Mesenteric fat pad (tissue), 1 donor: ENCODE measurements at places on chromosomes 16 and 17.

- no peak for DNase-seq
Observed at GRCh38 chr17:69443138-69443537, 28.6 kb downstream of the MAP2K6 start.

DNA sequence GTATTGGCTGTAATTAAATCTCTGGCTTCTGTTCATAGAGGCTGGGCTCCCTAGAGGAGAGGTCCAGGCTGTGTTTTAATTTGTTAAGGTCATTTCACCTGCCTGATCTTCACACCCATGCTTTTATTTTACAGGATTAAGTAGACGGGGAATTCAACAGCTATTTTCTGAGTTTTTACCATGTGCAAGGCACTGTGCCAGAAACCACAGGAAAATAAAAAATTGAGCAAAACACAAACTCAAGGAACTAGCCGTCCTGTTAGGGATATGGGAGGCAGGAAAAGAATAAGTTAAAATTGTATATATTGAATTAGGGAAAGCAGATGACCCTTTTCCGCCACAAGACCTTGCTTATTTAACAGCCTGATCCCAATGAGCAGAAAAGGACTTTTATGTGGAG lies 29.1 kb downstream of the HS3ST3A1 start:
- no peak for DNase-seq

GRCh38 chr17:58488428-58488890 lies 251 bp upstream of the HSF5 start:
- no peak for DNase-seq

- no peak for DNase-seq
Observed at GRCh38 chr16:85297881-85298280, 185.6 kb upstream of the CIBAR2 start.

DNA sequence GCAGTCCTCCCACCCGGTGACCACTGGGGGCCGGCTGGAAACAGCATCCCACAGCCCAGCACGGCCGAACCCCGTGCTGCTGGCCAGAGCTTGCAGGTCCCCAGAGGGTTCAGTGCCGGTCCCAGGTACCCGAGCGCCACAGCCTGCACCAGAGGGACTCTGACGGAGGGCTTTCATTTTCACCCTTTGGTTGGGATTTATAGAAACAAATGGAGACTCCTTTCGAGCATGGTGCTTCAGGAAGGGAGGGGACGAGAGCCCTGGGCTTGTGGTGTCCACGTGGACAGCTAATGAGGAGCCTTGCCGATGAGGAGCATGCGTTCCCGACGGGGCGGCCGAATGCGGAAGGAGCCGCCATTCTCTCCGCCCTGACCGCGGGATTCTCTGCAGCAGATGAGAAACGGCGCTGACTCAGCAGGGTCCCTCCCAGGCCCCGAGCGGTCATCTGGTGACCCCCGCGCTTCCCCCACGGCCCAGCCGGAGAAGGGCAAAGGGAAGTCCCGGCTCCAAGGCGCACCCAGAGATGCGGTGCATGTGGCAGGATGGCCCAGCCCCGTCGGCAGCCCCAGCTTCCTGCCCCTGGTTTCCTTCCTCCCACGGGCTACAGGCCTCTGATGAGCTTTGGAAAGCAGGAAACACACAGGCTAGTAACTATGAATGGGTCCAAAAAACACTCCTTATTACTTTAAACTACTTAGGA lies 9.8 kb downstream of the SLC38A10 start:
- no peak for DNase-seq

DNA sequence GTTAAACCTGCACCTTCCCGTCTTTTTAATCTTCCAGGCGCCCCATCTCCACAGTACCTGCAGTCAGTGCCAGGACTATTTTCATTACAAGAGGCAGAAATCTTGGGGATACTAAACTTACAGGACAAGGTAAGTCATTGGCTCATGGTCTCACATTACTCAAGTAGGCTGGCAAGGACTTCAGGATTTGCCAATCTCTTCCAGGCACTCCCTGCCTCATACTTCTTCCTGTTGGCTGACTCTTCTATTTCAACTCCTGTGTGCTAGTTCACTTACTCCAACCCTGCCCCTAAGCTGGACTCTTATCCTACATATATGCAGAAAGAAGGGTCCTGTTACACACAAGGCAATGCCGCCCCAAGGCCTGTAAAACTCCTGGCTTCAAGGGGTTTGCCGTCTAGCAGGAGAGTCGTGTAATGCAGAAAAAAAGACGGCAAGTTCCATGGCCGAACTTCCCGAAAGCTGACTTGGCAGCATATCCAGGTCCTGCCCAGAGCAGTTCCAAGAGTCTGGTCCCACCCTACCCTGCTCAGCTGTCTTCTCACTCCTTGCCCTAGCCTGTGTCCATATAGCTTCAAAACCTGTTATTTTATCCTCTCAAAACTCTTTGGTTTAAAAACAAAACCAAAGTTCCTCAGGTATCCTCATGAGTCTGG lies 14.8 kb downstream of the ERN1 start:
- DNase-seq = no peak

GRCh38 chr16:30004811-30005242 lies 6.0 kb downstream of the DOC2A start:
- DNase-seq = no peak

DNA sequence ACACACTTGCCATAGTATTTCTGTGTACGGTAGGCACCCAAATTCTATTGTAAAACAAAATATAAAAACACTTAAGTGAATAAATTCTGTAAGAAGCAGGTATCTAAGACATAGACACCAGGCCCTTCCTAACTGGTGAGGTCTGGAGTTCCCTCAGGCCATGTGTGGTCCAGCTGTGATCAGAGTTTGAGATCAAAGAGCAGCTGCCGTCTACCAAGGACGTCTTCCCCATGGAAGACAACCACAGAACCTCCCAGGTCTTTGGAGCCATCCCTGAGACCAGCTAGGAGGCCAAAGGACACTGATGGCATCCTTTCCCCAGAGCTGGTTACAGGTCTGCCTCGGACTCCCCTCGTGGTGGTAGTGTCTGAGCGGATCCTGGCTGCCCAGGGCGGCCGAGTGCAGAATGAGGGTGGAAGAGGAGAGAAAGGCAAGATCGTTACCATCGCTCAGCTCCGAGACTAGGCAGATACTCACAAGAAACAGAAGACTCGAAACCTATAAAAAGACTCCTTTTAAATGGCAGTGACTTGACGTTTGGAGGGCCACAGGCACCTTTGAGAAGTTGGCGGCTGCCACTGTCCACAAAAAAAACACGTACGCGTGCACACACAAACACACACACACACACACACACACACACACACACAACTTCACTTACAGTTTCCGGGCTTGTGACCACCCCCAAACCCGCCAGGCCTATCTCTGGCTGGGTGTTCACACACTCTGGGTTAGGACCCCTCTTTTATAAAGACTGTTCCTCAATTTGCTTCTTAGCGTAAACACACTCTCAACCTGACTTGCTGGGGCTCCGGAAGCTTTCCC lies 7.5 kb downstream of the TIMP2 start:
- DNase-seq = no peak

- no peak for DNase-seq
Observed at GRCh38 chr17:27573971-27574525, 56.9 kb upstream of the LGALS9 start.

- DNase-seq = no peak
Observed at GRCh38 chr17:2343421-2343820, 6.1 kb downstream of the SGSM2 start.

DNA sequence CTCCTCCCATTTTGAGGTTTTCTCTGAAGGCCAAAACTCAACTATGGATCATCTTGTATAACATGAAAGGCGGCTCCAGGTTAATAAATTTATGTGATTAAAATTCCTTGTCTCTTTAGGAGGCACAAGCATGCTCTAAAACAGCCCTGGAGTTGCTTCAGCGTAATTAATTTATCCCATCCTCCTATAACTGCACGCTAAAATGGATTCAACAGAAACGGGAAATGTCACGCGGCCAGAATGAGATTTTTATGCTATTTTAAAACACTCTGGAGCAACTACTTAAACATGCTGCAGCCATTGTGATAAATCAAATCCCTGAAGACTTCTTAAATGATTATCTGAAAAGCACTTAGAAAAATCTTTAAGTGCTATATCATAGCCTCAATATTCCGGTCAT lies 106.6 kb downstream of the ADAMTS18 start:
- DNase-seq = no peak

GRCh38 chr17:4162321-4162720 lies 19.3 kb downstream of the CYB5D2 start:
- DNase-seq = no peak

DNA sequence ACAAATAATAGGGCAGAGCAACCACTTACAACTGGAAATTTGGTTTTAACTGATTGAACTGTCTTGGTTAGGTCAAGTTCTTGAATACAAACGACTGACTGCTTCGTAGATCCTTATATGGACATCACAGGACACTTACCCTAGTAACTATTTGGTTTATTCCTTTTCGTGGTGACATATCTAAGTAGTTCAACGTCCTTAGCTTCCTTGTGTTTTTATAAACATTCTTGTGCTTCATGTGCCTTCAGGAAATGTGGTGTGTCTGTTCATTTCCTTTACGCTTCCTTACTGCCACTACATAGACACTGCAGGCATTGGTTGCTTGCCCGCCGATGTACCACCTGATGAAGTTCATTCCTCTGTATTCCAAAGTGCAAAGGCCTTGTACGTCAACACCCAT lies 59.3 kb downstream of the USP10 start:
- DNase-seq = no peak

DNA sequence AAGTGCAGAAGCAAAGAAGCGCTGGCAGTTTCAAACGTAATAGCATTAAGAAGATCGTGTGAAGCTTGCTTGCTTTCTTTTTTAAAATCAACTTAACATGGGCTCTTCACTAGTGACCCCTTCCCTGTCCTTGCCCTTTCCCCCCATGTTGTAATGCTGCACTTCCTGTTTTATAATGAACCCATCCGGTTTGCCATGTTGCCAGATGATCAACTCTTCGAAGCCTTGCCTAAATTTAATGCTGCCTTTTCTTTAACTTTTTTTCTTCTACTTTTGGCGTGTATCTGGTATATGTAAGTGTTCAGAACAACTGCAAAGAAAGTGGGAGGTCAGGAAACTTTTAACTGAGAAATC lies 17.4 kb upstream of the RAB11FIP4 start:
- no peak for DNase-seq

DNA sequence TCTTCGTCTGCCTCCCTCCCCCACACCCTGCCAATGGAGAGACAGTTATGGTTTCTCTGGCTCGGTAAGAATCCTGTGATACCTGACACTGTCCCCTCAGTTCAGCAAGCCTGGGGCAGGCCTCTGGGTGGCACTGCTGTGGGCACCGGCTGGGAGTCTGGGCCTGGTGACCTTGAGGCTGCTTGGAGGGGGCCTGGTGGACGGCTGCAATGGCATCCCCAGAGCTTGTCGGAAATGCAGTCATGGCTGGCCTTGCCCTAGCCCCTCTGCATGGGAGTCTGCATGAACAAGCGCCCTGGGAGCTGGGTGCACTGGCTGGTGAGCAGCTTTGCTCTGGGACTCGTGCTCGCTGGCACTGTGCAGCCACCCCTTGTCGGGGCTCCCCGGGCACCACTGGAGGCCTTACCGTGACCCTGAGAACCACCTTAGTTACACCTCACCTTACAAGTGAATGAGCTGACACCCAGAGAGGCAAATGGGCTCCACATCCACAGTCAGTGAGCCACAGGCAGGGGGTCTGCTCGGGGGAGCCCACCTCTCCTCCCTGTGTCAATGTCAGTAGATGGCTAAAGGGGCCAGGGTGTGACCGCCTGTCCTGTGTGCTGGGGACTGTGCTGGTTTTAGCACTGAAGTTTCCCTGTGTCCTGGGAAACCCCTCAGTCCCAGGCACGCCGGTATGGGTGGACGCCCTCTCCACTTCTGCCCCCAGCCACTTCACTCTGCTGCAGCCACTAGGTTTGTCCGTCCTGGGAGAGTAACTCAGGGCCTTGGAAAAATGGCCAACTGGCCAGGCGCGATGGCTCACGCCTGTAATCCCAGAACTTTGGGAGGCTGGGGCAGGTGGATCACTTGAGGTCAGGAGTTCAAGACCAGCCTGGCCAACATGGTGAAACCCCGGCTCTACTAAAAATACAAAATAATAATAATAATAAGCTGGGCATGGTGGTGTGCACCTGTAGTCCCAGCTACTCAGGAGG lies 1.4 kb downstream of the LGALS3BP start:
- DNase-seq = no peak

GRCh38 chr17:604115-604450 lies 110.6 kb downstream of the VPS53 start:
- DNase-seq = no peak

DNA sequence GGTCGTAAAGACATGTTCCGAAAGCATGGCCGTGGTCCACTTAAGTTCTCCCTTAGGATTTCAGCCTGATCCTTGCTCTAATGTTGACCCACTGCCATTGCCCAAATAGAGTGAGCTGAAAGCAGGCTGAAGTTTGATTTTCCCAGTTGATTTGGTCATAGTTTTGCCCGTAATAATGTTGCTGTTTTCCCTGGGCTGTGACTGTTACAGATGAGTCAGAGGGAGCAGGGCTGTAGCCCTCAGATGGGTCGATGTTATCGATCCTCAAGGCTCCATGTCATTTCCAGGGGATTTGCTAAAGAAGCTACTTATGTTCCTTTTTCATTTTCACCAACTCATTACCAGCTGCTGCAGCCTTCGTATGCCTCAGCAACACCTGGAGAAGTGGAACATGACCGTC lies 169.0 kb upstream of the ZFHX3 start:
- no peak for DNase-seq

DNA sequence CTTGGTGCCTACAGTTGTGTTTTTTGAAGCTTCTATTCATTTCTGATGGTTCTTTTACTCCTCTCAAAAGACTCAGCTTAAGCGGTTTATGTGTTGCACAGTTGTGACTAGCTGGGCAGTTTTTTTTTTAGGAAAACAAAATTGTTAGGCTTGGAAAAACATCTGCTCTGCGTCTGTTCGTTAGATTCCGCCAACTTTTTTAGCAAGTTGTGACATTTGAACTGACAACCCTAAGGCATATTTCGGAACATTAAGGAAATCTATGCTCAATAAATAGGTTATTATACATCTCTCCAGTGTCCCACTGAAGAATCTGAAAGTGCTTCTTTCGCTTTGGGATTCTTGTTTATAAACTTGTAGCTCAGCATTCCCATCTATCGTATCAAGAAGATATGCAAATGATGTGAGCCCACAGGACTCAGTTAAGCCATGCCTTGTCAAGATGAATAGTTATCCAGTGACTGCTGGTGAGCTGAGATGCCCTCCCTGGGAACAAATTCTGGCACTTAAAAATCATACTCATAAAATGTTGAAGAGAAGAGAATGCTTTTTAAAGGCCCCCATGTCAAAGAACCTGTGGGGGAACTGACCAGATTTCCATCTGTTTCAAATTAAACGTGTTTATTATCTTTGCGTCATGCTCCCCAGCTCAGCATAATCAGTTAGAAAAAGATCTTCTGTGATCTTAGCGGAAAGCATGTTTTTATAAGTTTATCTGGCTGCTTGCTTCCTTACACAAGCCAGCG lies 109.0 kb upstream of the FAM20A start:
- DNase-seq = no peak

- DNase-seq = no peak
Observed at GRCh38 chr17:8119581-8120519, 1.5 kb upstream of the ALOXE3 start.

DNA sequence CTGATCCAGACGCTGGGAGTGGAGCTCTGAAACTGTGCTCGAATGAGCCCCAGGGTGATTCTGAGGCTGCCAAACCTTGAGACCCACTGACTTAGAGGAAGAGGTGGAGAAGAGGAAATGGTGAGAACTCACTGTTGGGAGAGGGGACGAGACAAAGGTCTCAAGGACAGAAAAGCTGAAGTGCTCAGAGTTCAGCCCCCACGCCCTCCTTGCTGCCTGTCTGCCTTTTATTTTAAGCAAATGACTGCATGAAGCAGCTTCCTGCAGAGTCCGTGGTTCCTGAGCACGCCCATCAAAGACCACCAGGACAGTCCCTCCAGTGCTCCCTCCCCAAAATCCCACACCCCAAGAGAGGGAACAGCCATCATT lies 20.4 kb downstream of the COTL1 start:
- DNase-seq = no peak

GRCh38 chr17:80953471-80954315 lies 37.9 kb upstream of the CHMP6 start:
- DNase-seq = no peak
